ENCODE measurements at places on chromosomes 7 and 10.

DNA sequence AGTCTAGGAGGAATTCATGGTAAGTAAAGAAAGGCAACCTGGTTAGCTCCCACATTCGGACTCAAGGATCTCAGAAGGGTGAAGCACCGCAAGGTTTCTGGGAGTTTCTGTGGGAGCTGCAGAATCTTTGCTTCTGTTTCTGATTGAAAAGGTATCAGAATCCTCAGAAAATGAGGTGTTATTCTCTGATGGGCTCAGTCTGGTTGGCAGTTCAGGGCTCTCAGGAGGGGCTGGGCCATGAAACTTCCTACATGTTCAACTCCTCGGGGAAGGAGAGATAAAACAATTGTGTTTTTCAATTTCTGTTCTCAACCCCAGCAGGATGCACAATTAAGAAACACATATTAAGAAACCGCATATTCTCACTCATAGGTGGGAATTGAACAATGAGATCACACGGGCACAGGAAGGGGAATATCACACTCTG, 9.1 kb downstream of the OR2A7 start:
- DNase-seq: no peak

DNA sequence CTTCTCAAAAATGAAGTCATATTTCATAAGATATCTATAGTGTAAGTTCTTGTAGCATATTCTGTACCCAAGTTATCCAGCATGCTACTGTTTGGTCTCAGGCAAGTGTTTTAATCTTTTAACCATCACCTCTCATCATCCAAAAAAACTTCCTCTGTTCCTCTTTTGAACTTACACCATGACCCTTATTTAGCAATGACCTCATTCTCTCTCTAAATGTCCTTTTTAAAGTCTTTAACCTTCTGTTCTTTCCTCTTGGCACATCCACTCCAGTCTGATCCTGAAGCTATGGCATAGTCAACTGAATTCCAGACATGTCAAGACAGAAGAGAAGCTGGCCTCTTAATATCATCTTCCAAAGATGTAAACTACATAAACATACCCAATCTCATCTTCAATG, 26.2 kb downstream of the PPP3CB start:
- no peak for DNase-seq

DNA sequence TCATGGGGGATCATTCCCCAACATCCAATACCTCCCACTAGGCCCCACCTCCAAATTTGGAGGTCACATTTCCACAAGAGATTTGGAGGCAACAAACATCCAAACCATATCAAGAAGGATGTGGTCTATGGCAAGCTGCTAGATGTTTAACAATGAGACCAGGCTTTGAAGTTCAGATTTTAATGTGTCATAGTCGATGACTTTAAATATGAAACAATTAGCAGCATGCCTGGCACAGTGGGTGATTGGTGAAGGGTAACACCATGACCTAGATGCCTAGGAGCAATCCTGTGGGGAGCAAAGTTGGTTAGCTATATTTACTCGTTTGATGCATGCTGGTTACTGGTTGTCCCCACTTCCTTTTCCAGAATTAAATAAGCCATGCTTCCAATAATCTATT, 356.4 kb upstream of the VWC2 start:
- DNase-seq: no peak

GRCh38 chr10:18984531-18984930, 64.1 kb upstream of the MALRD1 start:
- no peak for DNase-seq
